T-helper 17 cell (primary cell): ENCODE measurements at places on chromosomes 16 and 17. TPM values are rescaled to one million over a fixed set of nuclear protein-coding genes. Genes with fewer than 3 reads are reported as not detected.

DNA sequence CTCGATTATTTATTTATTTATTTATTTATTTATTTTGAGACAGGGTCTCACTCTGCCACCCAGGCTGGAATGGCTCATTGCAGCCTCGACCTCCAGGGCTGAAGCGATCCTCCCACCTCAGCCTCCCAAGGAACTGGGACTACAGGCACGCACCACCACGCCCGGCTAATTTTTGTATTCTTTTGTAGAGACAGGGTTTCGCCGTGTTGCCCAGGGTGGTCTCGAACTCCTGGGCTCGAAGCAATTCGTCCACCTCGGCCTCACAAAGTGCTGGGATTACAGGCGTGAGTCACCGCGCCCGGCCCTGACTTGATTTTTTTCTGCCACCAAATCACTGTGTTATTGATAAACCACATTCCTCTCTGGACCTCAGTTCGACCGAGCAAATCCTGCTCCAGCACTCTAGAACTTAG, 758 bp upstream of the RPL23A start:
- H3K36me3 ChIP-seq: peaks cover 3% of the 10 kb centered on the region
- DNase-seq: no peak
- H3K4me1 ChIP-seq: peaks cover 37% of the 10 kb centered on the region
- peak overlapping the region; percentile 98 for H3K27ac ChIP-seq
- peak overlapping the region; percentile 98 for H3K4me3 ChIP-seq

- peaks cover 2% of the 10 kb centered on the region for H3K36me3 ChIP-seq
- H3K27ac ChIP-seq: no peak overlapping the region
These were observed 99.9 kb downstream of the ASIC2 start for GRCh38 chr17:33192951-33193911.

GRCh38 chr16:78743556-78743955, 644.1 kb downstream of the WWOX start:
- H3K36me3 ChIP-seq: no peaks in the 10 kb centered on the region
- no peaks in the 10 kb centered on the region for H3K27me3 ChIP-seq
- peak overlapping the region; percentile 87 for H3K4me3 ChIP-seq
- H3K4me1 ChIP-seq: peaks cover 22% of the 10 kb centered on the region
- peak overlapping the region; percentile 99 for H3K27ac ChIP-seq

DNA sequence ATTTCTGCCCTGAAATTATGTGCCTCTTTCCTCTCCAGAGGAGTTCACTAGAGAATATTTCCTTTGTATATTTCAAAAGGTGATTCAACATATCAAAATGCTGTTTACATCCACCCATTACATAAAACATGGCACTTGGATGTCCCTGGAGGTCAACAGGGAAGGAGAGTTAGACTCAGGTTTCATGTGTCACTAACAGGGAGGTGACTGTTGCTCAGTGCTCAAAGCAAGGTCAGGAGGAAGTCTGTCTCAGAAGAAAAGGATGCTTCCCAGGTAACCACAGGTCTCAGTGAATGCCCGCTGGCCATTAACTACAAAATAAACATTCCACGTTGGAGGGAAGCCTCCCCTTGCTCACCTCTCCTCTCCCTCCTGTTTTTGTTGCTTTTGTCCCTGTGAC, 198.6 kb downstream of the AXIN2 start:
- H3K4me3 ChIP-seq: no peak overlapping the region
- no peak for DNase-seq
- peaks cover 14% of the 10 kb centered on the region for H3K27me3 ChIP-seq
- H3K4me1 ChIP-seq: peaks cover 2% of the 10 kb centered on the region
- H3K27ac ChIP-seq: no peak overlapping the region

GRCh38 chr17:17670701-17671305, 10.5 kb upstream of the RAI1 start:
- peaks cover 30% of the 10 kb centered on the region for H3K27me3 ChIP-seq
- peaks cover 17% of the 10 kb centered on the region for H3K4me1 ChIP-seq
- no peak for DNase-seq

GRCh38 chr17:82108961-82109475, 11.0 kb upstream of the FASN start:
- H3K4me3 ChIP-seq: no peak overlapping the region
- H3K27ac ChIP-seq: no peak overlapping the region
- no peaks in the 10 kb centered on the region for H3K36me3 ChIP-seq
- DNase-seq: no peak
- peaks cover 18% of the 10 kb centered on the region for H3K4me1 ChIP-seq
- no peaks in the 10 kb centered on the region for H3K27me3 ChIP-seq

DNA sequence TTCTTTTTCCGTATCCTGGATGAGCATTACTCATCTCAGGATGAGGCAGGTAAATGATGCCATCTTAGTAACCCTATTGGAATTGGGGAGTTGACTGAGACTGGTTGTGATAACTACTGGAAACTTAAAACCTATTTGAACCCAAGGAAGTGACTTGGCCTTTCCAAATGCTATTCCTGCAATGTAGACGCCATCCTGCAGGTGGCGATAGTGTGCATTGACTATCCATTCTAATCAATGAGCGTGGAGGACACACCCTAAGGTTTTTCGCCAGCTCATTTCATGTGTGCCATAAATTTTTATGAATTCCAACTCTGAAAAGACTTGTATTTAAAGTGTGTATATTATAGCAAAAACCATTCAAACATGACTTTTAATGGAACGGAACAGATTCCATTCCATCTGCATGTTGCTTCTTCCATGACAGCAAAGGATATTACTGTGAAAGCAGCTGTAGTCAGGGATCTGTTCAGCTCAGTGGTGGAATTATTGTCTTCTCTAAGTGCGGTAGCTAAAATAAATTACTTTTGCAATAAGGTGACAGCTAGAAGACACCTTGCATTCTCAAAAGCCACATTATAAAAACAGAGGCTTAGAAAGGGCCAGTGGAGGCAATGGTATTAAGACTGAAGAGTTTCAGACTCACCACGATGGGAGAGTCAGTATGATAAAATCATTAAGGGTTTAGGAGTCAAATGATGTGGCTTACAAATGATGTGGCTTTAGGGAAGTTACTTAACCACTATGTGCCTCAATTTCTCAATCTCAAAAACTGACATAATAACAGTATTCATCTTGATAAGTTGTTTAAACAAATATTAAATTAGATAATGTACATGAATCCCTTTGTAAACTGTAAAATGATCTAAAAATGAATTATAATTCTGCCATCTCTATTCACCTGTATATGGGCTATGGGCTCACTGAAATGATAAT, 55.5 kb downstream of the SYT17 start:
- no peak for DNase-seq
- H3K4me3 ChIP-seq: no peak overlapping the region
- H3K27me3 ChIP-seq: peaks cover 5% of the 10 kb centered on the region
- H3K27ac ChIP-seq: no peak overlapping the region

DNA sequence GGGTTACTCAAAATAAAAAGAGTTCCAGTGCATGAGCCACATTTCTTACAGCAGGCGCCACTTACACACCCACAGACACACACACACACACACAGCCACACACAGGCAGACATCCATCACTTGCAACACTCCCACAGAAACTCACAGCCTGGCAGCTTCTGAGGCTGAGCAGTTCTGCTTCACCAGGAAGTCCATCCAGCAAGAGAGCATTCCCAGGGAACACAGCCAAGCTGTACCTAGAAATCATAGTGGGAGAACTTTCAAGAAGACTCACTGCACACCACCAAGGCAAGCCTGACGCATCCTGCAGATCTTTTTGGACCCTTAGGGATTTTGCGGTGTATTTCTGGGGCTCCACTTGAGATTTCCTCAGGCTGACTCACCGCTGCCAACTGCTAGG, 140.9 kb upstream of the WSB1 start:
- H3K27me3 ChIP-seq: no peaks in the 10 kb centered on the region
- no peak overlapping the region for H3K4me3 ChIP-seq
- no peaks in the 10 kb centered on the region for H3K36me3 ChIP-seq
- no peak for DNase-seq
- no peak overlapping the region for H3K27ac ChIP-seq

The CLEC19A gene
- total RNA-seq: not detected

The TBC1D28 gene
- total RNA-seq: not detected

The CIAO2B gene
- total RNA-seq: 51.0 TPM

The ODAD4 gene
- 4.3 TPM for total RNA-seq

The KCTD19 gene
- total RNA-seq: not detected

The OTOP2 gene
- total RNA-seq: not detected

The HID1 gene
- 10.6 TPM for total RNA-seq
